Urothelium cell line (cell line): ENCODE measurements at places on chromosomes 7 and 10.

DNA sequence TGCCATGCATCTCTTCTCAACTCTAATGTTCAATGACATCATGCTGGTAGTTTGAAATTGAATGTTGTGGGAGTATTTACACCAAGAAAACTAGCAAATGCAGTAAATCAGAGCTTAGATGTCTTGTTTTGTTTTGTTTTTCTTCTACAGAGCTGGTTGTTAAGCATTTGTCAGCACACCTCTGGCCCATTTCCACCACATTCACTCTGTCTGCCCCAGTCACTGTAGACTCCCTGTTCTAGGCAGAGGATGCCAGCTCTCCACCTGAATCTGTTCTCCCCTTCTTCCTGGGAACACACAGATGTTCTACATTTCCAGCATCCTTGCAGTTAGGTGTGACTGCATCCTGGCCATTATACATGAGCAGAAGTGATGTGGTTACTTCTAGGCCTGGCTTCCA lies 4.1 kb upstream of the ARHGAP22 start:
- DNase-seq = no peak

DNA sequence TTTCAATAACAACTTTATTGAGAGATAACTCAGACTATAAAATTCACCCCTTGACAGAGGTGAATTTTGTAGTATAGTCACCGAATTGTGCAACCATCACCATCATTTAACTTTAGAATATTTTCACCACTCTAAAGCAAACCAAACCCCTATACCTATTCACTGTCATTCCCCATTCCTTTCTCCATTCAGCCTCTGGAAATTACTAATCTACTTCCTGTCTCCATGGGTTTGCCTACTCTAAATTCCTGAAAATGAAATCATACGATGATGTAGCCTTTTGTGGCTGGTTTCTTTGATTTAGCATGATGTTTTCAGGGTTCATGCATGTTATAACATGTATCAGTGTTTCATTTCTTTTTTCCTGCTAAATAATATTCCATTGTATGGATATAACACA lies 15.6 kb upstream of the LMTK2 start:
- DNase-seq = no peak

- no peak for DNase-seq
Observed at GRCh38 chr10:21196822-21197395, 299.8 kb upstream of the NEBL start.

DNA sequence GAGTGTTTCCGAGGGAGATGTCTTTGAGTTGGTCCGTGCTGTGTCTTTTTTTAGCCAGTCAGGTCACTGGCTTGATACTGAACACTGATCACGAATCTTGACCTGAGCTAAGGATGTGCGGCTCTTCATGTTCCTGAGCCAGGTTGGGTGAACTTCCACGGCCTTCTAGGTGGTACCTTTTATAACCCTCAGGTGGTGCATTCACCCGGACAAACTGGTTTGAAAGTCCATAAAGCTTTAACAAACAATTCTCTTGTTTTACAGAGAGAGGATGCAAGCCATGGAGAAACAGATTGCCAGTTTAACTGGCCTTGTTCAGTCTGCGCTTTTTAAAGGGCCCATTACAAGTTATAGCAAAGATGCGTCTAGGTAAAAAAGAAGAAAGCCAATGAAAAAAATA lies 229.5 kb downstream of the ARHGAP21 start:
- no peak for DNase-seq

DNA sequence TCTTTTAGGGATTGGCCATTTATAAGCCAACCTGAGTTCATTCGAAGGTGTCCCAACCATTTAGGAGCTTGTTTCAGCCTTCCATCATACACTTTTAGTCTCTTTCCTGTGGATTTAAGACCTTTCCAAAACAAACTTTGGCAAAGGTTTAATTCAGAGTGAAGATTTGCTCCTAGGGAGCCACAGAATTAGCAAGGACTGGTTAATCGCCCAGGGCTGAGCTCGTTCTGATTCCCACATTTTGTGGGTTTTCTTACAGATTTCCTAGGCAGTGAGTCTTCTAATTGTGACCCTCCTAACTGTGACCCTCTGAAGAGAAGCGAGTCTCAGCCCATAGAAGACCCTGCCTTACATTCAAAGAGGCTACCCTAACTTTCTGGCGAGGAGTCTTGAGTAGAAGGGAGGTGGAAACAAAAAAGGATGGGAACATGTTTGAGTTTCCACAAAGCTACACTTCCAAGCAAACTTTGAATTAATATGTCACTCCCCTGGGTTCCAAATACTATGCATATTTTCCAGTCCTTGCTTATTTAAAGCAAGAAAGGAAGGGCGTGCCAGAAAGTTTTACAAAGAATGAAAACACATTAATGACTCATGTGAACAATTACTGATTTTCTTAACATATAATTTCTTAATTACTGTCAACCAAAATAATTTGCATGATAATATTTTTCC lies 118.3 kb downstream of the ARID5B start:
- no peak for DNase-seq
